Liver (tissue), 10 donors: ENCODE measurements at places on chromosomes 3 and 15.

DNA sequence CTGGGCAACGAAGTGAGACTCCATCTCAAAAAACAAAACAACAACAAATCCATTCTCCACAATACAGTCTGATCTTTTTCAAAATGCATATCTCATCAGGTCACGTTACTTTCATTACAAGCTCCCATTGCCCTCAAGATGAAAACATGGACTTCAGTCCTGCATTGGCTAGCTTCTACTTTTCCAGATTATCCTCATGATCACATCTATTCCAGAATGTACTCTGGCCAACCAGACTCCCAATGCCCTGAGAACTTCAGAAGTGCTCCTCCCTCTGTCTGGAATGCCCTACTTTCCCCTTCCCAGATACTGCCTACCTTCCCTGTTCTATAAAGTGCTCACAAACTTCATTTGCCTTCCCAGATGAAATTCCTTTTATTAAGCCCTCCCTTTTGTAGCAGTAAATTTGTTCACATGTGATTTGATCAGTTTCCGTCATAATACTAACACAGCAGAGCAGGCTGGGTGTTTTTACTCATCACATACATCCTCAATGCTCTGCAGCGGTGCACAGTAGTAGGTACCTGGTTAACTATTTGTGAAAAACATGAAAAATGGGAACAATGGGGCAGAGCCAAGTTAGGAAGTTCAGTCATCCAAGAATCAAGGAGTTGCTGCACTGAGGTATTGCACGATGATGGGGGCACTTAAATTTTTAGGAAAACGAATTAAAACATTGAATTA lies 5.3 kb downstream of the RPL22L1 start:
- no peak for DNase-seq
- H3K27me3 ChIP-seq = no peaks in the 10 kb centered on the region
- peaks cover 6% of the 10 kb centered on the region for H3K36me3 ChIP-seq
- peak overlapping the region; percentile 11 for H3K27ac ChIP-seq
- H3K4me1 ChIP-seq = peaks cover 5% of the 10 kb centered on the region
- no peak overlapping the region for H3K4me3 ChIP-seq

DNA sequence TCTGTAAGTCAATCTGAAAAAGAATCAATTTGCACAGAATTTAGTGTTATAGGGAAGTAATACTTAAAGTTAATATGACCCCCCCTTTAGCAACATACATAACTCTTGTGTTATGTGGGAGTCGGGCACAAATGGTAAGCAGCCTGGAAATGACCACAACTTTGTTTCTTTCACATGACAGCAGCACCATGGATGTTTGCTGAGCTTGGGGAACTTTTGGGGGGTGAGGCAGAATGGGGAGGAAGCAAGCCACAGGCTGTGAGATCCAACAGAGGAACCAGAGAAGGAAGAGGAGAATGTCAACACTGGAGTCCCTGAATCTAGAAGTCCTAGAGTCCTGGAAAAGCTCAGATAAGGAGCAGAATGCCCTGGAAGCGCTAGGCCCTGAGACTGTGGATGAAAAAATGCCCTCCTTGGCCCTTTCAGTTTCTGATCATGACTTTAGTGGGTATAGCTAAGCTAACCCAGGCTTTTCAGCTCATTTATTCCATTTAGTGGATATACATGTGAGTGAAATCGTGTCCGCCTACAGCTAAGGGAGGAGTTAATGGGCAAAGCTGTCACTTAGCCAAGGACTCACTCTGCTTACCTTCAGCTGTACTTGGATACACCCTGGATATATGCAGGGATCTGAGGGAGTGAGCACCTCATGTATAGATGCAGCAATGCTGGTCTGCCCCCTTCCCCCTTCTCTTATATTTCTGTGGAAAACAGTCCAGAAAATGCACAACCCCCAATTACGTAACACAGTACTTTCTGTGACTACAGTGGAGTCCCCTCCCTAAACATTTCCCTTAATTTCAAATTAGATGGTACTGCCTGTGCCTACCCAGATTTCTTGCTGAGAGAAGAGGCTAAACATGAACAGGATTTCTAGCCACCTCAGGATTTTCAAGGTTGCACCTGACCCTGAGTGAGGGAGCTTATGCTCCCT lies 39.1 kb downstream of the CFAP91 start:
- no peak overlapping the region for H3K4me3 ChIP-seq
- no peaks in the 10 kb centered on the region for H3K4me1 ChIP-seq
- H3K27ac ChIP-seq = no peak overlapping the region
- no peaks in the 10 kb centered on the region for H3K36me3 ChIP-seq
- no peak for DNase-seq

GRCh38 chr3:140247775-140248174 lies 312.8 kb downstream of the CLSTN2 start:
- H3K36me3 ChIP-seq = no peaks in the 10 kb centered on the region
- no peak for DNase-seq
- no peaks in the 10 kb centered on the region for H3K4me1 ChIP-seq
- H3K27ac ChIP-seq = no peak overlapping the region

GRCh38 chr15:62164396-62165103 lies 535 bp downstream of the C2CD4B start:
- no peaks in the 10 kb centered on the region for H3K27me3 ChIP-seq
- H3K36me3 ChIP-seq = no peaks in the 10 kb centered on the region
- peaks cover 5% of the 10 kb centered on the region for H3K4me1 ChIP-seq

GRCh38 chr3:53269888-53270880 lies 14.4 kb upstream of the TKT start:
- H3K4me3 ChIP-seq = no peak overlapping the region
- H3K36me3 ChIP-seq = no peaks in the 10 kb centered on the region
- no peaks in the 10 kb centered on the region for H3K4me1 ChIP-seq
- no peaks in the 10 kb centered on the region for H3K27me3 ChIP-seq
- H3K27ac ChIP-seq = peak overlapping the region; percentile 15

DNA sequence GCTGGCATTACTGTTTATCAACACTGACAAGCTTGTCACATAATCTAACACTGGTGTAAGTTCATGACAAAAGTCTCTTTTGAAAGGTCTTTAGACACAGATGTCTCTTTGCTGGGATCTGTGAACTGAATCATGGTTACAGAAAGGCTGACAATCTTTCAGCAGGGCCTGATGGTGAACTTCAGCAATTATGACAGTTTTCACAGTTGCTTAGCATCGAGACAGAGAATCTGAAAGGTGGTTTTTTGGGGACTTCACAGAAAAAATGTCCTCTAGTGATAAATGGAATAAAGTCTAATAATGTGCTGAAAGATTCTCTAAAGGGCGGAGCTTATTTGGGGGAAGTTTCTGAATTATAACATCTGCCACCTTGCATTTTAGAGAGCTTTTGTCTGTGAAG lies 32.3 kb downstream of the CLDN1 start:
- H3K27ac ChIP-seq = no peak overlapping the region
- no peak for DNase-seq
- H3K4me1 ChIP-seq = no peaks in the 10 kb centered on the region
- H3K36me3 ChIP-seq = no peaks in the 10 kb centered on the region
- no peak overlapping the region for H3K4me3 ChIP-seq

GRCh38 chr15:80171787-80172186 lies 19.0 kb downstream of the FAH start:
- no peaks in the 10 kb centered on the region for H3K27me3 ChIP-seq
- H3K36me3 ChIP-seq = peaks cover 11% of the 10 kb centered on the region
- H3K4me1 ChIP-seq = peaks cover 31% of the 10 kb centered on the region
- peak overlapping the region; percentile 89 for H3K27ac ChIP-seq
- no peak overlapping the region for H3K4me3 ChIP-seq

DNA sequence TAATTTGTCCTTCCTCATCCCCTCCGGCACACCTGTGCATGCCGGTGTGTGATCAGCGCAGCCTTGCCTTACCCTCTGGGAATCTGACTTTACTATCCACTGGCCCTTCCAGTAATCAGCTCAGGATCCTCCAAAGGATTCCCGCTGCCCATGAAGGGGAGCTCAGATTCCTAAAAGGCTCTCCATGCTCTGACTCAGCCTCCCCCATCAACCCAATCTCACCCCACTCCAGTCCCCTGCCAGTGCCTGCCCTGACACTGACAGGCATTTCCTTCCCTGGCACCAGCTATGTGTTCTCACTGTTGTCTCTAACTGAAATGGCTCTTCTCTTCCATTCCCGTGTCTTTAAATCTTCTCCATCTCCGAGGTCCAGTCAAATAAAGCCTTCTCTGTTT lies 7.3 kb upstream of the BCL2A1 start:
- H3K4me1 ChIP-seq = peaks cover 14% of the 10 kb centered on the region
- H3K27ac ChIP-seq = peak overlapping the region; percentile 39
- H3K27me3 ChIP-seq = no peaks in the 10 kb centered on the region
- DNase-seq = no peak
- H3K4me3 ChIP-seq = no peak overlapping the region
- no peaks in the 10 kb centered on the region for H3K36me3 ChIP-seq

DNA sequence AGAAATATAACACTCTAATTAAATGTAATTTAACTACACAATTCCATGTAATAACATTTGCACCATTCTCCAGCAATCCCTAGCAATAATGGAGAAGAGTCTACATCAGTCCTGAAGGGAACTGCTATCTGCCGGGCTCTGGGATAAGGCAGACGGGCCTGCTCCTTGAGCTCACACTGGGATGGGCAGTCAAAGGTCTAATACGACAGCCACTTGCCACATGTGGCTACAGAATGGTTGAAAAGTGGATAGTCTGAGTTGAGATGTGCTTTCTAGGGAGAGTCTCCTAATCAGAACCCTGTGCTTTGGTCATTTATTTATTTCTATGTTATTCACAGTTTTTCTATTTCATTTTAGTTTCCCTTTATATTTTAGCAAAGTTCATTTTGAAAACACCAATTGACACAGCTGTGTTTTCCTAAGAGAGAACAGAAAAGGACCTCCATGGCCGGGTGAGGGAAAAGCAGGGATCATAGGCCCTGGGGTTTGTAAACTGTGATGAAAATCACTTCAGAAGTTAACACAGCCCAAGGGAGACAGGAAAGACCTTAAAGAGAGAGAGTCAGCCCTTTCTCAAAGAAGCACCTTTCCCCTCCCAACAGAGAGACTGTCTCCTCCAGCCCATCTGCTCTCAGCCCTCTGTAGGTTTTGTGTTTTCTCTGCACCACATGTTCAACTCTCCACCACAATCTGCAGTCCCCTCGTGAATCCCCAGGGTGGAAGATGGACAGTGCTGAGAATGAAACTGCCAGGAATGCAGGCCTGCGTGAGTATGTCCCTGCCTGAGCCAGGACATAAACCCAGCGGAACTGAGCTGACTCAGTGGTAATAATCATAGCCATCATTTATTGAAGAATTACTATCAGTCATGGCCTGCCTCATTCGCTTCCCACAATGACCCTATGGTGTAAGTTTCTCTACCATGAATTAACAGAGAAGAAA lies 11.6 kb downstream of the FSIP1 start:
- no peak overlapping the region for H3K27ac ChIP-seq
- no peaks in the 10 kb centered on the region for H3K27me3 ChIP-seq
- DNase-seq = no peak
- H3K4me1 ChIP-seq = no peaks in the 10 kb centered on the region

DNA sequence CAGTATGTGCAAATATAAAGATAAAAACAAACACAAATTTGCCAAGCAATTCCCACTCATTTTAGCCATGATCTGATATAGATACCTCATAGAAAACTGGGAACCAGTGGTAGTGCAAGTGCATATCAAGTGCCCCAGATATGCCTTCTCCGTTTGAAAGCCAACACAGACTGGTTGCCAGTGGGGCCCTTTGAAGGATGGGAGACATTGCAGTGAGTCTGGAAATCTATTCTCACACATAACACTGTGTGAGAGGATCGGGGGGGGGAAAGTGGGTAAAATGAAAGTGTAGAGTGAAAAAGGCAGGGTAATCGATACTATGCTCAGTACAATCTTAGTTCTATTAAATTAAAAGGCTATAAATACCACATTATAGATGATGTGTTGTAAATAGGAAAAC lies 83.0 kb downstream of the CBLB start:
- H3K4me3 ChIP-seq = no peak overlapping the region
- H3K36me3 ChIP-seq = no peaks in the 10 kb centered on the region
- no peak overlapping the region for H3K27ac ChIP-seq

DNA sequence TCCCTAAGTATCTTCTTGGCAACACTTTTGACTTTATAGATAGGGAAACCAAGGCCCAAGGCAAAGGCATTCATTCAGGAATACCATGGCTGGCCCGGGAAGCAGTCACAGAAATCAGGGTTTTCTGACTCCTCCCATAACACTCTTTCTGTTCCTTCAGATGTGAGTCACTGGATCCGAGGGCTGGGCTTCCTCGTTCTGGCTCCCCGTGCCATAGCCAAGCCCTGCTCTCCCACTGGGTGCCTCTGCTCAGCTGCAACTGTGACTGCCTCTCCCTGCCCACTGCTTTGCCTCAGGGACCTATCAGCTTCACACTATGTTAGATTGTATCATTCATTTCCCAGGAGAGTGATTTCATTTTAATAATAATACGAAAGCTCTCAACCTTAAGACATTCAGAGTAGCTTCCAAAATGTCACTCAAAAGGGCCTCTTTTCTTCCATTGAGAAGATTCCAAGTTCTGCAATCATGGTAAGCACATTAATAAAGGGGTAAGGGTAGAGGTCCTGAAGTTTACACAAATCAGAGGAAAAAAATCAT lies 50.2 kb downstream of the GABRB3 start:
- H3K27me3 ChIP-seq = no peaks in the 10 kb centered on the region
- no peaks in the 10 kb centered on the region for H3K36me3 ChIP-seq
- no peak overlapping the region for H3K27ac ChIP-seq
- H3K4me3 ChIP-seq = no peak overlapping the region
- H3K4me1 ChIP-seq = no peaks in the 10 kb centered on the region
